ENCODE measurements at places on chromosomes 12 and 14.

DNA sequence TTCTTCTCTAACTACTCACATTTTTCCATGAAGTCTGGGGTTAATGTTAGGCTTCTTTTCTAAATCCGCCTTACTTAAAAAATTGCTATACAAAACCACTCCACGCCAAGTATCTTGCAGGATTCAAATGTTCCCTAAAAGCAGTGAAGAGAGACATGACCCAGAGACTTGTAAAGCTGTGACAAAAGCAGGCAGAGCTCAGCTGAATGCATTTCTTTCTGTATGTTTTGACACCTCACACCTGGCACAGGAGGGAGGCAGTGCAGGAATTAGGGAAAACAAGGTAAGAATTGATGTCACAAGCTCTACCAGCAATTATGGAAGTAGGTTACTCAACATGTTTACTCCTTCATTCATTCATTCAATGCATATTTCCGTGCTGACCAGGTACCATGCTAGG lies 295.0 kb downstream of the RPAP3 start:
- DNase-seq = no peak

GRCh38 chr12:68231691-68232090 lies 6.1 kb upstream of the IL26 start:
- DNase-seq = no peak

DNA sequence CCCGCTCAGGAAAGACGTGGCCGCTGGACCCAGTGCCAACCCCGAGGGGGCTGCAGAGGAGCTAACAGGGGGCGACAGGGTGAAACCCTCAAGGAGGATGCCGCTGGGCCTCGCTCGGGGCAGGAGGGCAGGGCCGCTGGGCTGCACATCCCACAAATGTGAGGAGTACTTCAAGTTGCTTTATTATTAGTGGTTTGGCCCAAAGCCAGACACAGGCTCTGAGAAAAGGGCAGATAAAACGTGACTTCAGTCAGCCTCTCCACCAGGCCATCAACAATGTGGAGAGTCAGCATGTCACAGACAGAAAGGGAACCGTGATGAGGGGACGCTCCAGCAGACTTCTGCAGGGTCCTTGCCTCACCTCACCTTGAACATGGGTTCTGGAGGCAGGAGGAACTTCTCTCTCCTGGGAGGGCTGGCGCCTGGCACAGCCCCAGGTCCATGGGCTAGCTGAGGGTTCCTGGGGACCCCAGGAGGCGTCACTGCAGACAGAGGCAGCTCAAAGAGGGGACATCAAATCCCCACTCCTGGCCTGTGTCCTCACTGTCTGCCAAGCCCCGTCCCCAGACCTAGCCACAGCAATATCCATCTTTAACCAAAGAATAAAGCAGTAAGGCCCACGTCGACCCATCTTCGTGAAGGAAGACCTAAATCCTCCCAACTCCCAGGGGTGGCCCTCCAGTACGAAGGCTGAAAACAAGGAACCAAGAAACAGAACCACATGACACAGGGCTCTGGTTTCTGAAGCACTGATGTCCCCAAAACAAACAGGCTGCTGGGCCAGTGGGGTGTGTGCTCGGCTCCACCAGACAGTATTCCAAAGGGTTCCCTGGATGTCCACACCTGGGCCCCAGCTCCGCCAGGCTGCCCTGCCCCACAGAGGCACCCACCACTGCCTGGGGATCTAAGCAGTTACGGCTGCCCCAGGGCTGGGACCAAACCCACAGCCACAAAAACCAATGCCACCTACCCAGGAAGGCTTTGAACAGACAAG lies 35.1 kb downstream of the CCDC85C start:
- peak; percentile 84 for DNase-seq

DNA sequence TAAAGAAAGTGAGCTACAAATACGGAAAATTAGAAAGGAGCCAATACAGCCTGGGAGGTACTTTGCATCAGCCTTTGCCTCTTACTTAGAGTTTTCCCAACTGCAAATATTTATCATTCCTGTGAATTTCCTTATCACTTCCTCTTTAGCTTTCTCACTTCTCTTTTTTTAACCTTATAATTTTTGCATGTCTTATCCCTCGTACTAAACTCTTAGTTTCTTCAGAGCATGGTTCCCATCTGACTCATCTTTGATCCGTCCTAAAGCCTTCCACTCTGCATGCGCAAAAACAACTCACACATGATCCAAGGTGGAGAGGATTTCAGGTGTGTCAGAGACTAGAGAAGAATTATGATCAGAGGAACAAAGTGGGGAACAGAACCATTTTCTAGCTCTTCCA lies 9.6 kb upstream of the SNAPC1 start:
- DNase-seq = no peak

GRCh38 chr12:113955109-113955970 lies 10.8 kb downstream of the RBM19 start:
- no peak for DNase-seq

DNA sequence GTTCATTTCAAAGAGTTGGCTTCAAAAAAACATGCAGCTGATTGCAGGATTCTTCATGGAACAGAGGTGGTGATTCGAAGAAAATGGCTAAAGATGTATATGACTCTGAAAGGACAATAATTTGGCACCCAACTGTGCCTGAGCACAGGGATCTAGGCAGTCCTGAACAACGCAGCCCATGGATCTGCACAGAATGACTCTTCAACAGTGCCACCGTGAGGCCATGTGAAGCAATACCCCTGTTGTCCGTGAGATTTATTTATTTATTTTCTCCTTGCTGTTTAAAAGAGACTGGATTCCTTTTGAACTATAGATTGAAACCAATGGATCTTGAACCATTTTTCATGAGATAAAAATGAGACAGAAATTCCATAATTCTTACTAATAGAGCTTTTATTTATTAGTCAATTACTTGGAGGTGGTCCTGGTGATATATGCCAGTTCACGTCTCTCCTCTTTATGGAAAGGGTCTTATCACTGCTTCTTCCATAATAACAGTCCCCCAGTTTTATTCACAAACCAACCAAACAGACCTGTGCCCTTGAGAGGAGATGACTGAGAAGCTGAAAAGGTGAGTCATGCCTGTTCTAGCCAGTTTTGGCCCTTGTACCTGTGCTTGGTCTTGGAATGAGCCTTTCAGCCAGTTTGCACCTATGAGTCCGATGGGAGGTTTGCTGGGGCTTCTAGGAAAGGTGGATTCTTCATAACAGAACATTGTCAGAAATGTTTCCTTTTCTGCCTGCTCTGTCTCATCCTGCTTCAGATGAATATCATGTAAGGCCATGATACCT lies 1598.3 kb downstream of the AACS start:
- DNase-seq = peak; percentile 34

- DNase-seq = no peak
These were observed 56.8 kb downstream of the GNG2 start for GRCh38 chr14:51917193-51917592.

DNA sequence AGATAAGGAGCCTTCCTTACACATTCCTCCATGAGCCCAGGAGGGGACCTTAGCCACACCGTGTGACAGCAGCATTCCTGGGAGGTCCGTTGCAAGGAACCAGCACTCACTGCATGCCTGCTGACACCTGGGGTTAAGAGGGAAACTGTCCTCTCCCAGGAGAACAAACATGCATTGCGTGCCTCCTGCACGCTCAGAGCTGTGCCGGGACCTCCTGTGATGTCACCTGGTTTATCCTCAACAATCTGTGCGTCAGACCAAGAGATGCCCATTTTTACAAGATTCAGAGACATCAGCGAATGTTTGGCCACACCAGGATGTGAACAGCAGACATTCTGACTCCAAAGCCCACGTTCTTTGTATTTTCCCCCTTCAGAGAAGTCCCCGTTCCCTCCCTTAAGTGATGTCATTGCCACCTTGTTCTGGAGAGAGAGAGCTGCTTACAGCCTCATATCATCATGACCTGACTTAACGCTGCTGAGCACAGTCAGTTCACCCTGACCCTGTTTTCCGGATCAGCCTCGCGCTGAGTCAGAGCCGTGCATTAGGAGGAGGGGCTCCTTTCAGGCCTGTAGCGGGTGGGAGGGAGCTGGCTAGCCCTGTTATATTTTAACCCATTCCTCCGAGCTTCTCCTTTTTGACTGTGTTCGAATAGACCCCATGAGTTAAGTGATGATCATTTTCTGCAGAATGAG lies 36.2 kb downstream of the TMEM120B start:
- no peak for DNase-seq

DNA sequence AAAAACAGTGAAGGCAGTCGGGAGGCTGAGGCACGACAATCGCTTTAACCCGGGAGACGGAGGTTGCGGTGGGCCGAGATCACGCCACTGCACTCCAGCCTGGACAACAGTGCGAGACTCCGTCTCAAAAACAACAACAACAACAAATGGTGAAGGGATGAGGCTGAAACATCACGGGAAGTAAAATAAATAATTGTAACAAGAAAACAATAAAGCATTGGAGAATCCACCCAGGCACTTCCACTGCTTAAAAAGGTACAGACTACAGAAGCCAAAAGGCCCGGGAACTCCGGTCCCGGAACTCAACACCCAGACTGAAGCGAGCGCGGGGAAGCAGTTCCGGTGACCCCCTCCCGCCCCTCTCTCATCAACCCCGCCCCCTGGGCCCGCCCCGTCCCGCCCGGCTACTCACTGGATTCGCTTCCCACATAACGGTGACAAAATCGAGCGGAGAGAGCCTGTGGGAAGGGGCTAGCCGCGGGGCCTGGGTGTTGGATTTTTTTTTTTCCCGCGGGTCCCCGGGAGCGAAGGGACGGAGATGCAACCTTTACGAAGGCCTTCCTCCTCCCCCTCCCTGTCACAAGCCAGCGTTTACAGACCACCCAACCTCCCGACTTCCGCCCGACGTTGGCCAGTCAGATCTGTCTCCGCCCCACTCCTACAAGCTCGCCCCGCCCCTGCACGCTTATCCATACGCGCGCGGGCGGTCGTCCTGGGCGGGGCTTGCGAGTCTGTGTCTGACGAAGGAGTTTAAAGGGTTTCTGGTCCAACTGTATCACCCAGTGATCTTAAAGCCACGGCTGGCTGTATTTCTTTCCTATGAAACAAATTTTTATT lies at the start of gene PARP11:
Gene PARP11 (minus strand): TSS at position 600 of the 837 bp plus-strand sequence. CDS start 170 bp downstream, at position 430.
- DNase-seq = peak; percentile 90

- no peak for DNase-seq
These were observed 3.2 kb downstream of the C14orf132 start for GRCh38 chr14:96042248-96042930.

DNA sequence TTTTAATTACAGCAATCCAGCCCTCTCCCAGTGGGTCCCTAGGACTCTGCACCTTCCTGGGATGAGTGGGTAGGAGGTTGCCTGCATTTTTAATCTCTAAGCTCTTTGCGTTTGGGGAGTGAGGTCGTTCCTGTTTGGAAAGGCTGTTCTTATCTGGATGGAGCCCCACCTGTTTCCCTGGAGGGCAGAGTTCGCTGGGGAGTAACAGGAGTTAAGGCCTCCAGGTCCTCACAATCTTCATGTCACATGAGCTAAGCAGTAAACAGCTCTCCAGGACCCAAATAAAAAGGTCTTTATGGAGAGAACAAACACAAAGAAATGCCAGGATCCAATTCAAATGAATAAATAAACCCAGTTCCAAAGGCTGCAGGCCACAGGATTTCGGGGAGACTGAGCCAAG lies 56.0 kb upstream of the RFLNA start:
- no peak for DNase-seq

- DNase-seq = no peak
These were observed 270.7 kb upstream of the GARIN2 start for GRCh38 chr14:66918527-66918926.

GRCh38 chr14:104604458-104605449 lies at the start of gene TMEM179:
Gene TMEM179 (minus strand): TSS chr14:104604772. CDS start chr14:104604741, 31 bp downstream.
- peak; percentile 48 for DNase-seq

DNA sequence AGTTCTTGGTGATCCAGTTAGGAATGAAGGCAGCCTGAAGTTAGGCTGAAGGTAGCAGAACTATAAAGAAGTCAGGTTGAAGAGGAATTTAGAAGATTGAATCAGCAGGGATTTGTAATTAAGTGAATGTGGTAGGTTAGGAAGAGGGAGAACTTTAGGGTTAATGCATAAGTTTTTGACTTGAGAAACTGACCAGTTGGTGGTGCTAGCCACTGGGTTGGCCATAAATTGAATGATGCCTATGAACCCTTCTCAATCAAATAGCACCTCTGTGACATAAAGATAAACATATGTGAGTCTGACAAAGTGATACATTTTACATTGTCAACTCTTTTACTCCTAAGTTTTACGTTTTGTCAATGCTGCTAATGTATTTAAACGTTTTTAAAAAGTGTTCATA lies 290.6 kb upstream of the NAV3 start:
- no peak for DNase-seq

GRCh38 chr12:24719293-24719721 lies 229.6 kb downstream of the BCAT1 start:
- no peak for DNase-seq

- no peak for DNase-seq
These were observed 302.4 kb downstream of the NELL2 start for GRCh38 chr12:44573723-44574122.

DNA sequence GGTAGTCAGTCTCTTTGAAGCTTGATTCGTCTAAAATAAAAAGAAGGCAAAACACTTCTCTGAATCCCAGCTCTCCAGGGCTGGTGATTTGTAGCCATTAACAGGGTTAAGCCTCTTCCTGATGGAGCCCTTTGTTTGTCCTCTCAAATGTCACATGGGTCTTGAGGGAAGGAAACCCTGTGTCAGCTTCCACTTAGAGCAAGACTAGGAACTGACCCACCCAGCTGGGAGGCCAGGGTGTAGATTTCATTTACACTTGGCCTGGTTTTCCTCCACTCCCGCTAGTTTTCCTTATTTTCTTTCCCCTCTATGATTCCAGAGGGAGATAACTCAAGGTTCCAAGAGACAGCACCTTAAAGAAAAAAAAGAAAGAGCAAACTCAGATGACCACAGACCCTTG lies 230.5 kb upstream of the EGLN3 start:
- no peak for DNase-seq

DNA sequence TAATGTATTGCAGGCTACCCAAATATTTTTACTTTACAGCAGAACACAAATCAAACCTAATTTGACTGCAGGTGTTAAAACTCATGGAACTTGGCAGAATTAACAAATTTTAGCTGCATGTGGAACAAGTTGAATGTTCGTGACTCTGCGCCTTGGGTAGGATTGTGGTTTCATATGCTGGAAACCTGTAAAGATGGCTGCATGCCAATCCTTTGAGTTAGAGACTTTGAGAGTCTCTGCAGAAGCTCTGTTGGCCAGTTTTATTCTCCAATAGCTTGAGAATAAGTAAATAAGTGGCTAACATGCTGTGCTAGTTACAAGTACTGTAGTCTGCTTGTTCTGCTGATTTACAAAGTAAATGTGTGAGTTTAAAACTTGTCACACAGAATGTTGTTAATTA lies 77.8 kb downstream of the PDE6H start:
- DNase-seq = no peak

DNA sequence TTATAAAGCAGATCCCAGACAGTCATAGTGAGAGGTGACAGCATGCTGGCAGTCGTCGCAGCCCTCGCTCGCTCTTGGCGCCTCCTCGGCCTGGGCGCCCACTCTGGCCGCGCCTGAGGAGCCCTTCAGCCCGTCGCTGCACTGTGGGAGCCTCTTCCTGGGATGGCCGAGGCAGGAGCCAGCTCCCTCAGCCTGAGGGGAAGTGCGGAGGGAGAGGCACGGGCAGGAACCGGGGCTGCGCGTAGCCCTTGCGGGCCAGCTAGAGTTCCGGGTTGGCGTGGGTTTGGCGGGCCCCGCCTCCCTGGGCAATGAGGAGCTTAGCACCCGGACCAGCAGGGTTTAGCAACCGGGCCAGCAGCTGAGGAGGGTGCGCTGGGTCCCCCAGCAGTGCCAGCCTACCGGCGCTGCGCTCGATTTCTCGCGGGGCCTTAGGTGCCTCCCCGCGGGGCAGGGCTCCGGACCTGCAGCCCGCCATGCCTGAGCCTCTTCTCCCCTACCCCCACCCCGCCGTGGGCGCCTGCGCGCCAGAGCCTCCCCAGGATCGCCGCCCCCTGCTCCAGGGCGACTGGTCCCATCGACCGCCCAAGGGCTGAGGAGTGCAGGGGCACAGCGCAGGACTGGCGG lies 451.2 kb upstream of the DCN start:
- DNase-seq = no peak

- DNase-seq = no peak
These were observed 37.2 kb downstream of the PRKAB1 start for GRCh38 chr12:119705182-119705581.
